ENCODE measurements at places on chromosomes 6 and 20.

DNA sequence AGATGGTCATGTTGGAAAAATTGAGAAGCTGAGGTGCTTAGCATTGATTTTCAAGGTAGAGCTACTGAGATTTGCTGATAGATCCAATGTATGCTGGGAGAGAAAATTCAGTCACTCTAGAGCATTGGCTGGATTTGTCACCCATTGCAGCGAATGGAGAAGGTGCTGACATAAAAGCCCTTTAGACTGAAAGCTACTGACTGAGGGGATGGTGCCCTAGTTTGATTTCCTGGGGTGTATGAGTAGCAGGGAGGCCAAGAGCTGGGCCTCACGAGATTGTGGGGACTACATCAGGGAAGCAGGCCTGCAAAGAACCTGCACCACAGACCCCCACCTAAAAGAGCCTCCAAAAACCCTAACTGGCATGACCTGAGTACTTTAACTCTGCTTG is 23.9 kb upstream of the PRND start:
- peaks cover 7% of the 10 kb centered on the region for H3K4me1 ChIP-seq
- H3K4me3 ChIP-seq = no peak overlapping the region

- H3K36me3 ChIP-seq = no peaks in the 10 kb centered on the region
- no peak for DNase-seq
- no peak overlapping the region for H3K4me3 ChIP-seq
- no peak overlapping the region for H3K27ac ChIP-seq
- peaks cover 3% of the 10 kb centered on the region for H3K27me3 ChIP-seq
These were observed 360.0 kb downstream of the QKI start for GRCh38 chr6:163774485-163774884.

DNA sequence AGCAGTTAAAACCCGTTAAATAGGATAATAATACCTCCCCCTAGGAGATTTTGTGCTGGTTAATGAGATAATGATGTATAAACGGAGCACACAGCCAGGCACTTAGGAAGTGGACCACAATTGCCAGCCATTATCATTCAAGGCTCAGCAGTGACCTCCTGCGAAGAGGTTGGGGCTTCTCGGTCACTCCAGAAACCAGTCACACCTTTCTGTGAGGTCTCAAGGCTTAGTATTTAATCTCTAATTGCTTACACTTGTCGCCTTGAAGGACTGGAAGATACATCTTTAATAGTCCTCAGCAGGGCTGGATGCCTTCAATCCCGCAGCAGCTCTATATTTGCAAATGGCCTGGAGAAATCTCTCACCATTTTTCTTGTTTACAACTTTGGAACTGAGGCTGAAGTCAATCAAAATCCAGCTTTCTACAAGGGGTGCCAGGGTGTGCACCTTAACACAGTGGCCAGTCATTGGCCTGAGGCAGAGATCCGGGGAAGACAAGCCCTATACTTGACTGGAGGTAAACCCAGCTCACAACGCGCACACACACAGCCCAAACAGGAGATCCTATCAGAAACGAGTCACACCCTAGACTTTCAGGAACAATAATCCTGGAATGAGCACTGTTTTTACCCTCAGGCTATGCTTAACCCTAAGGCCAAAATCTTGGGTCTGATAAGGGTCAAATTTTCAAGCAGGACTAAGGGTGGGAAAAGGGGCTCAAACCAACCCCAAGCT is 1.2 kb downstream of the POU5F1 start:
- no peak for DNase-seq
- H3K4me3 ChIP-seq = no peak overlapping the region
- H3K27ac ChIP-seq = no peak overlapping the region
- peaks cover 4% of the 10 kb centered on the region for H3K4me1 ChIP-seq
- H3K36me3 ChIP-seq = peaks cover 4% of the 10 kb centered on the region
- peaks cover 7% of the 10 kb centered on the region for H3K27me3 ChIP-seq

DNA sequence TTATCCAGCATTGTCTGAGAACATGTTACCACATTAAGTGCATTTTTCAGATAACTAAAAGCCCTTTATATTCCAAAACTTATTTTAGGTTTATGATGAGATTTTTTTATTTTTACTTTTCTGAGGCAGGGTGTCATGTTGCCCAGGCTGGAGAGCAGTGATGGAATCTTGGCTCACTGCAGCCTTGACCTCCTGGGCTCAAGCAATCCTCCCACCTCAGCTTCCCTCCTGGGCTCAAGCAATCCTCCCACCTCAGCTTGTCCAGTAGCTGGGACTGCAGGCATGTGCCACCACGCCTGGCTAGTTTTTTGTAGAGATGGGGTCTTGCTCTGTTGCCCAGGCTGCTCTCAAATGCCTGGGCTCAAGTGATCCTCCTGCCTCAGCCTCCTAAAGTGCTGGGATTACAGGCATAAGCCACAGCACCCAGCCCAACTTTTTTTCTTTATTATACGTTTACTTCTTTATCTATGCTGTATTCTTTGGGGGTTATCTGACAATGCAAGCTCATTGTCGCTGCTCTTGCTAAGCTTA is 6.2 kb downstream of the DYNLT1 start:
- H3K36me3 ChIP-seq = peaks cover 23% of the 10 kb centered on the region
- H3K4me1 ChIP-seq = peaks cover 7% of the 10 kb centered on the region
- no peak overlapping the region for H3K27ac ChIP-seq

DNA sequence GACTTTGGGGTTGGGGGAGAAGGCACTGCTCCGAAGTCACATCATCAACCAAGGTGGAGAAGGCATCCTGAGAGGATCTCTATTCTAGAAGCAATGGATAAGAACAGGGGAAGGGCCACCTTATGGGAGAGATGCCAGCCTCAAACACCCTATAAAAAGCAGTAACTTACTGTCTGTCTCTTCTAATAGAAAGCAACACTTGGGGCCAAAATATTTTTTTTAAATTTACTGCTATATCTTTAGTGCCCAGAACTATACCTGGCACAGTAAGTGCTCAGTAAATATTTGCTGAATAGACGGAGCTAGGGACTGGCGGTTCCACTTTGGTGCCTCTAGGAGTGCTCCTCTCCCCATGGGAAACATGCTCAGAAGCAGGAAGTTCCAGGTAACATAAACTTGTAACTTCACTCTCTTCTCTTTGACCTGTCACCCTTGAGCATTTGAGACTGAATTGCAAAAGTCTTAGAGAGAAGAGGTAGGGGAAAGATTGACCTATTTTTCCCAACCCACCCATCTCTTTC is 807 bp upstream of the OTOR start:
- H3K4me1 ChIP-seq = peaks cover 19% of the 10 kb centered on the region
- no peaks in the 10 kb centered on the region for H3K27me3 ChIP-seq
- no peak overlapping the region for H3K27ac ChIP-seq
- H3K36me3 ChIP-seq = no peaks in the 10 kb centered on the region
- DNase-seq = no peak

DNA sequence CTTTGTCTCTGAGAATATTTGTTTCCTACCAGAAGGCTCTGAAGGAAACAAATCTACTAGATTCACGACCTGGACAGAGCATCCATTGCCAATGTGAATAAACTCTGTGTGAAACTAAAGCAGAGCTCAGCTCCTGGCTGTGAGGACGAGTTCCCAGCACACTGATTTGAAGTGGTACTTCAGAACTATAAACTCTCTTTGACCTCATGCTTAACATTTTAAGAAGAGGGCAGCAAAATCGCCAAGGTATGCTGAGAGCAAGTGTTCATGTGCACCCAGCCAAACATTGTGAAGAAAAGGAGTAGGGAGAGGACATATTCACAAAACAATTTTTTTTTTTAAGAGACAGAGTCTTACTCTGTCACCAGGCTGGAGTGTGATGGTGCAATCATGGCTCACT is 33.7 kb upstream of the ZNF133 start:
- H3K4me1 ChIP-seq = peaks cover 5% of the 10 kb centered on the region
- no peak overlapping the region for H3K27ac ChIP-seq
- DNase-seq = no peak
- no peaks in the 10 kb centered on the region for H3K36me3 ChIP-seq
- H3K4me3 ChIP-seq = no peak overlapping the region

Measured in endothelial cell (in vitro differentiated cells).